HCEC 1CT (cell line): ENCODE measurements at places on chromosomes 6 and 20.

GRCh38 chr6:47263268-47263667 is 46.4 kb downstream of the TNFRSF21 start:
- no peak for DNase-seq

GRCh38 chr6:116369540-116369939 is 1.2 kb upstream of the DSE start:
- DNase-seq, result no peak

GRCh38 chr6:79672631-79673111 is 41.5 kb downstream of the SH3BGRL2 start:
- DNase-seq, result peak; percentile 31

DNA sequence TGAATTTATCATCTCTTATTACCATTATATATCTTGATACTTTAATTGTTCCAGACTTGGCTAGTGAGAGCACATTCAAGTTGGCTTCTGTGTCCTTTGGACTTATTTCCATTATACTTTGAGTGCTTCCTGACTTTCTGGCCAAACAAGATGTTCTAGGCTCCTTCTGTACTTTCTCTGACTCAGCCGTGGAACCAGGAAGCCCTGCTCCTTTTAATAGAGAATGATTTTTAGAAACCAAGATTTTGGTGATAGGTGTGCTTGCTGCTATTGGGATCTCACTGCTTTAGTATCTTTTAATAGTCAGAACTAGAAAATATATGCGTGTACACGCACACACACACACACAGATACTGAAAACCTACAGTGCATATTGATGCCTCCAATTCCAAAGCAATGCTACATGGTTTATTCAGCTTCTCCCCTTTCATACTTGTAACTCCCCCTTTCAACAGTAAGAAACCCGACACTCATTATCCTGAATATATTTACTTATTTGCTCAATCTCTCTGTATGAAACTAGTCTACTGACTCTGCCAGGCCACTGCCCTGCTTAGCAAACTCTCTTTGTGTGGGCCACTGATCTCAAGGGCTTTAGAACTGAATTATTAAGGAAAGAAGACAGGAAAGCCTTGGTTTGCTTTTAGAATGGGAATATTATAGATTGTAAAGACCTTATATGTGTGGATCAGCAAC is 42.7 kb upstream of the EZR start:
- DNase-seq, result no peak

- DNase-seq, result no peak
Measured at GRCh38 chr20:57435498-57436222, 44.5 kb downstream of the RBM38 start.
